ENCODE measurements at places on chromosomes 12 and 14.

DNA sequence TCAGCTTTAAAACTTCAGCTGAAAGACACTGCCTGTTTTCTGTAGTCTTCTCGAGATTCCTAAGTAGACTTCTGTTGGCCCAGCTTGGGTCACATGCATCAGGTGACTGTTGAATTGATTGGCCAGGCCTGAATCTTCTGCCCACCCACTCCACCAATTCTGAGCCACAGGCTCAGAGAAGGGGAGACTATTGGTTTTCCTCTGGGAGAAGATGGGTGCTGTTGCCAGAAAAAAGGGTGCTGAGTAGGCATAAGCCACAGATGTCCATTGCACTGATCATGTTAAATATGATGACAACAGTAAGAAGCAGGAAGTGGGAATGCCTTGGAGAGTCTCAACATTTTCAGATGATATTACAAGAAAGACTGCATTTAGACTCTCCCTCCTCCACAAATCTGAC is 6.8 kb upstream of the SPTLC2 start:
- DNase-seq, result no peak

DNA sequence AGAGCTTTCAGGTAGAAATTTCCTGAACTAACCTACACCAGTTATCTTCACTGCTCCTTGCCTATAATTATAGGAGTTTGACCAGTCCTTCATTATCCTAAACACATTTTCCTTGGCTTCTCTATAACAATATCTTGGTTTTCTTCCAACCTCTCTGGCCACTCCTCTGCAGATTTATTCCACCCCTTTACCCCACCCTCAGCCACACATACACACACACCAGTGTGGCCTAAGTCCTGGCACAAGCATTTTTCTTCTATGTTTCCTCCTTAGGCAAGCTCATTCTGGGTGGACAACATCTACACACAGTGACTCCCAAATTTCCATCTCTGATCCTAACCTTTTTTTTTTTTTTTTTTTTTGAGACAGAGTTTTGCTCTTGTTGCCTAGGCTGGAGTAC is 25.1 kb downstream of the CDK17 start:
- DNase-seq, result no peak

DNA sequence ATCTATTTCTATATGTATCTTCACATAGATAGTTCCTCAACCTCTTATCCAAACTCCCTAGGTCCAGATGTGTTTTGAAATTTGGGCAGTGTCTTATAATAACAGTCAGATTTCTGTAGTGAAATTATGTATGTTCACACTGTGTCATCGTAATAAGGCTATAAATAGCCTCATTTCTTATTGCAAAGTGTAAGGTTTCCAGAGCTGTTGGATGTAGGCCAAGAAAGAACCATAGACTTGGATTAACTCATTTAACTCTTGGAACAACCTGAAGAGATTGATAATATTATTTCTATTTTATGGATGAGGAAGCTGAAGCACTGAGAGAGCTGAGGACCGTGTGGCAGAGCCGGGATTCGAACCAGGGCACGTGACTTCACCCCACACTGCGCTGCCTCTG is 49.0 kb upstream of the PIWIL1 start:
- no peak for DNase-seq

GRCh38 chr14:102616799-102617198 is 24.4 kb downstream of the RCOR1 start:
- DNase-seq, result no peak

GRCh38 chr14:72010474-72010873 is 78.2 kb downstream of the RGS6 start:
- DNase-seq, result no peak

DNA sequence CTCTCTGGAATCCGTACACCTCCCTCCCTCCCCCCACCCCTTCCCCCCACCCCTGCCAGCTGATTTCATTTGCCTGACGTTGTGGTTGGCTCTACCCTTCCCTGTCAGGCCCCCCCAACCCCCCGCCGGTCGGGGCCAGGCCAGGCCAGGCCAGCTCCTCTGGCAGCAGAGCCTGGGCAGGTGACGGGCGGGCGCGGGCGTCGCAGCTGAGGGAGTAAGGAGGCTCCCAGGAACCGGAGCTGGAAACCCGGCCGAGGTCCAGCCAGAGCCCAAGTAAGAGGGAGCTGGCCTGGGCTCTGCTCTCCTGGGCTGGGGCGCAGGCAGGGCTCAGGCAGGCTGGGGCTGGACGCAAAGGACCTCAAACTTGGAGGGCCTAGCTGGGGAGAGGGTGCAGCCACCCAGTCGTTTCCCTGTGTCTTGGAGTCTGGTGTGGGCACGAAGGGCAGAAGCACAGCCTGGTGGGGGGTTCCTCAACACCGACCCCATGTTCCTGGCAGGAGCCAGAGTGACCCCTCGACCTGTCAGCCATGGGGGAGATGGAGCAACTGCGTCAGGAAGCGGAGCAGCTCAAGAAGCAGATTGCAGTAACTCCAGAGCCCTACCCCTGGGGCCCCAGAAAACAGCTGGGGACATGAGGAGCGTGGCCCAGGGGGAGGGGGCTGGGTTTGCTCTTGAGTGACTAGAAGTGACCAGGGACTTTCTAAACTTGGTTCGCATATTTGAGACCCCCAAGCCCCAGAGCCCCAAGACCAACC is at the start of gene GNB3:
GNB3 (plus strand) TSS at position 165 of the 755 bp plus-strand sequence; CDS start at position 528, 363 bp downstream.
- no peak for DNase-seq

GRCh38 chr12:41515953-41516352 is 327.8 kb downstream of the PDZRN4 start:
- DNase-seq, result no peak

DNA sequence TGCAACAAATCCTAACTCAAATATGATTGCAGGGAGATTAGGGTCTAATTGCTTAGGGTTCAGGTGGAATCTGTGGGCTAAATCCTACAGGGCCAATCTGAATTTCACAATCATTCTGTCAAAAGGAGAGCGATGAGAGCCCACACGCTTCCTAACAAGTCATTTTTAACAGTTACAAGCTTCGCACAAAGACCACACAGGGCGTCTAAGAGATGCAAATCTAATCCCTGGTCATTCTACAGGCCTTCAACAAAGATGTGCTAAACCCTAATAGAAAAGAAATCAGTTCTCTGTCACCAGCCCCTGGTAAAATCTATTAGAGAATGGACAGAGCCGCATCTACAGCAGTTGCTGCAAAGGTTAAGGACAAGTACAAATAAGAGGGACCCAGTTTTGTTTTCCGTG is 15.3 kb downstream of the NKX2-1 start:
- no peak for DNase-seq

- no peak for DNase-seq
Measured at GRCh38 chr12:16520328-16520727, 85.6 kb downstream of the LMO3 start.

DNA sequence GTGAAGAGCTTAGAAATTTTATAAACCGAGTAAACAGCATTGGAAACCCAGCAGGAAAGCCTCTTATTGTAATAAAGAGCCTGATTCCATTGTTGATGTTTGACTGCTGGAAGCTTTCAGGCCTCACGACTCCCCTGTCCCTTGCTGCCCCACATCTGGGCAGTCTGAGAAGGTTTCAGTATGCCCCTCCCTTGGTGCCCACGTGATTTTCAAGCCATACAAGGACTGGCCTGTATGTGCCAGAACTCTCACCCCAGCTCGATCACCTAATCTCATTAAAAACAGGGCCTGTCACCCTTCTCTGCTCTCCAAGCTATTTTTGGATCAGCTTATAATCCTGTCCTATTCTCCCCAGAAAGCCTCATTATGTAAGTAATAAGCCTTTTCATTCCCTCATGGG is 7.5 kb upstream of the PYROXD1 start:
- no peak for DNase-seq

DNA sequence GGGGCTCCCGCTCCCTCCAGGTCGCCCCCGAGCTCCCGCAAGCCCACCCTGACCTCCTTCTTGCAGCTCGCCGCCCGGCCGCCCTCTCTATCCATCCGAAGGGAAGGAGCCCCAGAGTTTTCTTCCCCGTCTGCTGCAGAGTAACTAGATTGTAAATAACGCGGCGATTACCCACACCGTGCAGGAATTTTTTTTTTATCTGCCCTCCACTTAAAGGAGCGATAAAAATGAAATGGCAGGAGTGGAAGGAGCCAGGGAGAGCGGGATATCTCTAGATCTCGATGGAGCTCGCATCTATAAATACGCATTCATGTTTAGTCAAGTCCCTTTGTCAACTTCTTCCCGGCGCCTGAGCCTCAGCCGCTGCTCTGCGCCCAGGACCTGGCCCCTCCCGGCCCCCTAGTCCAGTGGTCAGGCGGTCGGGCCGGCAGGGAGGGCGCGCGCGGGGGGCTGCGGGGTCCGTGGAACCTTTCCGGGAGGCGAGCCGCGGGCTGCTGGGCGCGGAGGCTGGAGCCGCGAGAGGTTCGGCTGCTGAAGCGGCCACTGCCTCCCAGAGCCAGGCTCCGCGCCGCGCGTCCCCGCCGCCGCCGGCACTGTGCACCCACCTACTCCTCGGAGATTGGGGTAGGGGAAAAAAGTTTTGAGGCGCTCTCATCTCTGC is 386.0 kb downstream of the BCAT1 start:
- no peak for DNase-seq

DNA sequence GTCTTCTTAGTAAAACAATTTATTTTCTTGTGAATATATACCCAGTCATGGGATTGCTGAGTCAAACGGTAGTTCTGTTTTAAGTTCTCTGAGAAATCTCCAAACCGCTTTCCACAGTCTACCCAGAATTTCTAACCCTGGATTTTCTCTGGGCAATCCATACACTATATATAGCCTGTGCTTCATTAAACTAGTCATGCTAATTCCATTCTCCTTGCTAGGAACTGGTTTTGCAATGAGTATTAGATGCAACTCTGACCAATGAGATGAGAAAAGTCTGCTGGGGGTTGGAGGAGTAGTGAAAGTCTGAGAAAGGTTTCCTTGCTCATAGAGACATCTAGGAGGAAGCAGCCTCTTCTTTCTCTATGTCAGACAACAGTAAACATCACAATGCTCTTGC is 196.1 kb upstream of the CDKN3 start:
- no peak for DNase-seq

DNA sequence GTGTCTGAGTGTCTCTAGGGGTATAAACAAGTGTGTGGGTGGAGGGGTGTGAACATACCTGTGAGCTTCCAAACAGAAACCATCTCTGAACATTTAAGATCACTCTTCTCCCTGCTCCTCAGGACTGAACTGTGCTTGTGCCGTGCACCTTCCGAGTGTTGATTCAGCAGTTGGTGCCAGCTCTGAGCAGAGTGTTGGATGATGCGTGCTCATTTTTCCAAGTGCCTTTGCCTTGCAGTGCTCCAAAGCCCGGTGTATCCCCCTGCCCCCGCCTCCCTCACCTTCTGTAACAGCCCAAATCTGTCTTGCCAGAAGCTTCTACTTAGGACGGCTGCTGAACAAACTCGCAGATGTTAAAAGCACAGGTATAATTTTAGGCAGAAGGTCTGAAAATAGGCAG is 4.4 kb downstream of the WSCD2 start:
- DNase-seq, result no peak

- no peak for DNase-seq
Measured at GRCh38 chr14:68379510-68380328, 413.1 kb downstream of the ZFP36L1 start.

- no peak for DNase-seq
Measured at GRCh38 chr14:100135073-100135472, 24.4 kb downstream of the DEGS2 start.

DNA sequence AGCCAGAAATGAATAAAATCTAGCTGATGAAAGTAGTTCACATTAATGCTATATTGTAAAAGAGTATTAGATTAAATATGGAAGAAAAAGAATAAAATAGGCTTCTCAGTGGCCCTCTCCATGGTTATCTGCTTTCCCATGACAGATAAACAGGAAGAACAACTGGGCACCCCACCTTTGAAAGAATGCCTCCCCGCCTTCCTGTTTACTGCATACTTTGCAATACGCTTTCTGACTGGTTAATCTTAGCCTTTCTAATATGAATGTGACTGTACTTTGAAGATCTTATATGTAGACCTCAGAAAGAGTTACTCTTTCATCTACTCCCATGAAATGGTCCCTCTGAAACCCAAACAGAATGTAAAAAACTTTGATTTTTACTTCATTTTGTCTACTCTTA is 34.1 kb upstream of the DAAM1 start:
- DNase-seq, result no peak

- DNase-seq, result no peak
Measured at GRCh38 chr12:95663525-95663924, 112.2 kb upstream of the USP44 start.

DNA sequence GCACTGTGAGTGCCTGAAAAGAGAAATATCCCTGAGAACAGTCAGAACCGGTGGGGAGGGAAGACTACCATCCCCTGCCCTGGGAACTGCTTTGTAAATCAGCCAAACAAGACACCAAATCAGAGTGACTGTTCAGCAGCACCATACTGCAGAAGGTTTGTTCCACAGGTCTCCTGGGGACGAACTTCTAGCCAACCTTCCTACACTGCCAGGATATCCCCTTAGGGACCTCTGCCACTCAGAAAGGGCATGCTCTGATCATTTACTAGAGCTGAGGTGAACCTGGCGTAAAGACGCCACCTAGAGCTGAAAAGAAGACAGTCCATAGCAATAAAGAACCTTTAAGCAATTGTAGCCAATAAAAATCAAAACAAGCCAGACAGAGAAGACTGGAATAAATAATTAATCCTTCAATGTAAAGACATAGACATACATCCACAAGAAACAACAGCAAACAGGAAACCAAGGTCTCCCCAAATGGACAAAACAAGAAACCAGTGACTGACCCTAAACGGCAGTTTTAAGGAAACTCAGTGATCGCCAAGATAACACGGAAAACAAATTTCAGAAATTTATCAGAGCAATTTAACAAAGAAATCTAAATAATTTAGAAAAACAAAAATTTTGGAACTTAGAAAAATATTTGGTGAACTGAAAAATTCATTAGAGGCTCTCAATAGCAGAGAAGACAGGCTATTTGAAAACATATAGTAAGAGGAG is 228.1 kb upstream of the AMIGO2 start:
- DNase-seq, result no peak

DNA sequence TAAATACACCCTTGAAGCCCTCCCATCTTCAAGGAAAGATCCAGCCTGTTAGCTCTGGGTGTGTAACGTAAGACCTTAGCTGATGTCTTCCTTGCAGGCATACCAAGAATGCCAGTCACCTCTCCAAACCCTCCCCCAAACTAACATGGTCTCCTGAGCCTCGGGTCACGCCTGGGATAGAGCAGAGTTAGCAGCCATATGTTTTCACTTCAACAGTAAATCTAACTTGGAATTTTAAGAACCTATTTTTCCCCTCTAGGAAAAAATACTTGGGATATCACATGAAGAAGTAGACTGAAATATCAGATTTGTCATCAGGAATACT is 27.9 kb downstream of the BCL2L14 start:
- DNase-seq, result no peak

- no peak for DNase-seq
Measured at GRCh38 chr12:115413626-115414025, 729.7 kb upstream of the TBX3 start.

- DNase-seq, result no peak
Measured at GRCh38 chr12:23895792-23896218, 53.7 kb downstream of the SOX5 start.

DNA sequence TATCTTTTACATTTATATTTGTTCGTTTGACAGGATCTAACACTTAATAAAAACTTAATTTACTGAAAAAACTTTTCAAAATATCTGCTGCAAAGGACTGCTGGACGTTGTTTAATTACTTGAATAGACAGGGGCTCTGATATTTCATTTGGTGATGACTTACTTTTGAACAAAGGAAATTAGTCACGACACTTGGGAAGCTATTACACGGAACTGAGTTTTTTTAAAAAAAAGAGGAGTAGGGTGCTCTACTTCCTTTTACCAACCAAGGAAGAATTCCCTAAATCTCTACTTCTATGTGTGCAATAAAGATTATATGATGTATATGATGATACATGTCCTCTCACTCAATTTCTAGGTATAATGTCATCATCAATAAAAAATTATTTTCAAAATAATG is 4.7 kb downstream of the FGD6 start:
- DNase-seq, result no peak

All from activated T-cell treated with anti-CD3 and anti-CD28 coated beads for 48 hours (primary cell).